ENCODE measurements at places on chromosomes 1 and 21.

- no peak for DNase-seq
Observed at GRCh38 chr1:32867151-32867550, 3.6 kb downstream of the FNDC5 start.

DNA sequence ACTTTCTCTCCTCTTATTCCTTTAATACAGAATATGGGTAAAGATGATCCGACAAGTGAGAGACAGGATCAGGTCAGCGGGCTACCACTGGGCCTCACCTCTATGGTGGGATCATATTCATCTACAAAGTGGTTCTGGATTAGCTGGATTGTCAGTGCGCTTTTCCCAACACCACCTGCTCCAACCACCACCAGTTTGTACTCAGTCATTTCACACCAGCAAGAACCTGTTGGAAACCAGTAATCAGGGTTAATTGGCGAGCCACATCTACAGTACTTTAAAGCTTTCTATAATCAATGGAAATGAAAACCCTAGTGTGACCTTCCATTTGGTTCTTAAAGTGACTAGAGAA is 643 bp downstream of the NRAS start:
- no peak for DNase-seq

GRCh38 chr1:6247651-6248050 is 3.7 kb downstream of the HES3 start:
- no peak for DNase-seq

DNA sequence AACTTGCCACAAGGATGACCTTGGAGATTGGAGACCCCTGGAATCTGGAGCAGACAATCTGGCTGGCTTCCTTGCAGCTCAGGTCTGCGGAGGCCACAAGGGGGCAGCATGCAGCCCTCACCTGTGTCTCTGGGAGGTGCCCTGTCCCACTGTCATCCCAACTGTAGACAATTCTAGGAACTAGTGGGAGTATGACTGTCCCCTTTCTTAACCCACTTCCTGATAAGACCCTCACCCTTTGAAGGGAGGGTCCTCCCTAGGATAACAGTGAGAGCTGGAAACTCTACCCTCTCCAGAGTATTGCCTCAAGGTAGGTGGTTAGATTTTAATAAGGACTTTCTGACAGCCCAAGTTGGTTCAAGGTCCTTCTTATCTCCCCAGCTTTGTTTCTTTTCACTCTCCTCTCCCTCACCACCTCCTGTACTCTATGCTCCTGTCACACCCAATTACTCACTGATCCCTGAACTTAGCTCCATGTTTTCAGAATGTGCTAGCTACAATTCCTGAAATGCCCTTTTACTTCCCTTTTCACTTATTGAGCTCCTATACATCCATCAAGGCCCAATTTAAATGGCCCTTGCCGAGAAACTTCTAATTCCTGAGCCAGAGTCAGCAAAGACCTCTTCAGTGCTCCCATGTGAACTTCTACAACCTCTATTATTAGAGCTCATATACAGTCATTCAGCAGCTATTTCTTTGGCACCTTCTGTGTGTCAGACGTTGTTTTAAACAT is 9.2 kb upstream of the KCNQ4 start:
- no peak for DNase-seq

DNA sequence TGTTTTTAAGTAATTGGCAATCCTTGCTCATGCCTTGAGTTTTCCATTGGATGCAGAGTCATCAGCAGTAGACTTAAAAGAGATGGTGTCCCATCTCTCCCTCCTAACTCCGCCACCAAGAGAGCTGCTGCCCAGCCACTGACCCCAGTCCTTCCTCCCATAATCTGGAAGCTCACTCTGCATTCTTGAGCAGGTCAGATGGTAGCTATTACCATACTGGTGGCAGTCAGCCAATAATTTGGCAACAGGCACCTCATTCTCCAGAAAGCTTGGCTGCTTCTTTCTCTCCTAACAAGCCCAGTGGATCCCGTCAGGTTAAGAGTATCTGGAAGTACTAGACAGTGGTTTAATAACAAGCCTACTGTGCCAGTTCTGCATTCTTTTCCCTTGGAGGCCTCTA is 272.1 kb downstream of the ZNF648 start:
- no peak for DNase-seq

GRCh38 chr21:41598561-41599431 is 90.8 kb upstream of the TMPRSS2 start:
- no peak for DNase-seq

- no peak for DNase-seq
Observed at GRCh38 chr1:17567582-17567981, 28.1 kb downstream of the ARHGEF10L start.

DNA sequence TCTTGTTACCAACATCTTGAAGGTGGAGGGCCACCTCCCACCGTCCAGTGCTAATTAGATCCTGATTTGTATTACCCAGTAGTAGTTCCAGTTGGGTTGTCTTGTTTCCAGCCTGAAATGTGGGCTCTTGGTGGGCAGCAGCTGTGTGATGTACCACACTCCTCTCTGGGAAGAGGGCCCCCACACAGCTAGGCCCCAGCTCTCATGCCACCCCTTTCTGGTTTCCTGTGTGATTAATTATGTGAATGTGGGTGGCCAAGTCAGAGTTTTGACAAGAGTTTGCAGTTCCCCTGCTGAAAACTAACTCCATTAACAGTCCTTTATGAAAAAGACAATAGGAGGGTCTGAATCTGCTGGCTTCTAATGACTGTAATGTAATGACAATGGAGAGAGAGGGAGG is 3.8 kb downstream of the HMGB4 start:
- DNase-seq, result no peak

- no peak for DNase-seq
Observed at GRCh38 chr1:115524236-115524635, 117.5 kb upstream of the VANGL1 start.

DNA sequence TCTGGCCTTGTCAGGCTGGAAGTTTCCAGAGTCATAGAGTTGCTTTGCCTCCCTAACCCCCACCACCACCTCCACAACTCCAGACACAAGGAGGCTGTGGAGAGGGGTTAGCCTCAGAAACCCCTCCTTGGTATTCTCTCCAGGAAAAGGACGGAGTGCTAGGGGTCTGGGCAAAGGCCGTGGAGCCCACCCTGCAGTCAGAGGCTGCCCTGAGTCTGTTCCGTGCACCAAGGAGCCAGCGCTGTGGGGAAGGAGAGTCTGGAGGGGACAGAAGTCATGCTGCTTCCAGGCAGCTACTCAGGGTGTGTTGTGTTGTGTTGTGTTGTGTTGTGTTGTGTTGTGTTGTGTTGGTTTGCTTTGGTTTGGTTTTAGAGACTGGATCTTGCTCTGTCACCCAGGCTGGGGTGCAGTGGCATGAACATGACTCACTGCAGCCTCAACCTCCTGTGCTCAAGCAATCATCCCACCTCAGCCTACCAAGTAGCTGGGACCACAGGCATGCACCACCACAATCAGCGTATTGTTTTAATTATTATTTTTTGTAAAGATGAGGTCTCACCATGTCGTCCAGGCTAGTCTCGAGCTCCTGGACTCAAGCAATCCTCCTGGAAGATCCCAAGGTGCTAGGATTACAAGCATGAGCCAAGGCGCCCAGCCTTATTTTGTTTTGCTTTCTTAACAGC is 122.2 kb upstream of the TMEM51 start:
- DNase-seq, result no peak

- DNase-seq, result no peak
Observed at GRCh38 chr1:62746086-62746808, 37.7 kb upstream of the ATG4C start.

GRCh38 chr1:36157115-36157903 is 1.3 kb downstream of the MAP7D1 start:
- DNase-seq, result no peak

- no peak for DNase-seq
Observed at GRCh38 chr21:45485686-45486442, 56.4 kb downstream of the SLC19A1 start.

GRCh38 chr1:161128591-161129420 is 3.7 kb downstream of the DEDD start:
- DNase-seq, result no peak

DNA sequence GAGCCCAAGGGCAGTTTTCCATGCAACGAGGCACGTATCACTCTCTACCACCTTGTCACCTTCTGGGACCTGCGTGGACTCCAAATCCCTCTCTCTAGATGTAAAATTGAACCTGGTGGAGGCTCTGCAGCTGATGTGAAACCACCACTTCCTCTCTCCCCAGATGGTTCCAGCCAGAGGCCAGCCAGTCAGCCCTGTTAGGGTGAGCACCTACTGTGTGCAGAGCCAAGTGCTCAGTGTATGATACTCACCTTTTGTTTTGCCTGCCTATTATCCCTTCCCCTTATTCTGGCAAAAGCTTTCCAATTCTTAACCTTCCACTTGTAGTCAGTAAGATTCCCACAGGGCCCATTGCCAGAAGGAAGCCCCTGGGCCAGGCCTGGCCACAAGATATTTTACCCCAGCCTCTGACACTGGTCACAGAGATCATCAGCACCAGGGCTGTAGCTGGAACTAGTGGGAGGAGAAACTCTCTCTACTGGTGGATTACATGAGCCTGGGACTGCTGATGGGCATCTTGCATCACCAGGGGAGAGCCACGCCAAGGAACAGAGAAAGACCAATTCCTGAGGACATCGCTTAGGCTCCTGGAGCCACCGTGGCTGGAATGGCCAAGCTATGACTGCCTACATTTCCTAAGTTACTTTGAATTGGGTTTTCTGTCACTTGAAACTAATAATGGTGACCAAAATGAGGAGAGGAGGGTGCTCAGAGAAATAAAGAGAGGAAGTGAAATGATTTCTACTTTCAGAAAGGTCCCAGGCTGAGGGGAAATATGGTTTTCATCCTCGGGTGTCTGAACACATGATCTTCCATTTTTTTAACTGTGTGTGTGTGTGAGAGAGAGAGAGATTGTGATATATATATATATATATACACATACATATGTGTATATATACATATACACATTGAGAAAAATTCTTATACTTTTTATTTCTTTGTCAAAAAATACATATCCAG is 26.6 kb upstream of the RD3 start:
- no peak for DNase-seq

- no peak for DNase-seq
Observed at GRCh38 chr1:12164210-12164609, 2.6 kb upstream of the TNFRSF1B start.

DNA sequence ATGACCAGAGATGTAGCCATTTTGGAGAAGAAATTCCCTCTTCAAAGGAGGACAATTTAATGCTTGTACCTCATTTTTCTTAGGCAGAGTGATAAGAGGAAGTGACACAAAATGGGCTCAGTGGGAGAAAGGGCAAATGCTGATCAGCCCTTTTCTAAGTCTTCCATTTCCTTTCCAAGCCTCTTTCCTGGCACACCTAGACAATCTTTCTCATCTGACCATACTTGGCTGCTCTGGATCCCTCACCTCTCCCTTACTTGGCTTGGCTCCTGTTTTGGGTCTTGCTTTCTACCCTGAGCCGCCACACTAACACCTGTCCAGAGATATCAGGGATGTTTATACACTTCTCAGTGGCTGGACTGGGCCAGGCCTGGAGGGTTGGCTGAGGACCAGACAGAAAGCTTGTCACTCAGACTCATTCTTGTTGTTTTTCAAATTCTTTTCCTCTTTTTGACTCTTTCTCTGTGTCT is 13.1 kb downstream of the TXNIP start:
- no peak for DNase-seq

- no peak for DNase-seq
Observed at GRCh38 chr1:17207966-17208418, 3.1 kb downstream of the PADI1 start.

GRCh38 chr1:44422161-44422560 is 17.1 kb downstream of the RNF220 start:
- DNase-seq, result no peak

DNA sequence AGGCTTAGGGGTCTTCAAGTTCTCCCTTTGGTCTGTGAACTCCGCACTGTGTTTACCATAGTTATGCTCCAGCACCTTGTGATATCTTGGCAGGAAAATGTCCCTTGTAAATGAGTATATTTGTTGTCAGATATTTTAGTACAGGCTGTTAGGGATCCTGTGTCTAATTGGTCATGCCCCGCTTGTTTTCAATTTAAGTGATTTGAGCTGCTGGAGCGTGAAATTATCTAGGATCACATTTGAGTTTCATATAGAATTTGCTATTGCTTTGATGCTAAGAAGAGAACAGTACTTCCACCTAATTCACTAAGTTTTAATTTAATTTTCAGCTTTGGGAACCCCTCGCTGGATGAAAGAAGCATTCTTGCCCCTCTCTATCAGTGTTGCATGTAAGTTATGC is 15.4 kb upstream of the TOR3A start:
- DNase-seq, result no peak

DNA sequence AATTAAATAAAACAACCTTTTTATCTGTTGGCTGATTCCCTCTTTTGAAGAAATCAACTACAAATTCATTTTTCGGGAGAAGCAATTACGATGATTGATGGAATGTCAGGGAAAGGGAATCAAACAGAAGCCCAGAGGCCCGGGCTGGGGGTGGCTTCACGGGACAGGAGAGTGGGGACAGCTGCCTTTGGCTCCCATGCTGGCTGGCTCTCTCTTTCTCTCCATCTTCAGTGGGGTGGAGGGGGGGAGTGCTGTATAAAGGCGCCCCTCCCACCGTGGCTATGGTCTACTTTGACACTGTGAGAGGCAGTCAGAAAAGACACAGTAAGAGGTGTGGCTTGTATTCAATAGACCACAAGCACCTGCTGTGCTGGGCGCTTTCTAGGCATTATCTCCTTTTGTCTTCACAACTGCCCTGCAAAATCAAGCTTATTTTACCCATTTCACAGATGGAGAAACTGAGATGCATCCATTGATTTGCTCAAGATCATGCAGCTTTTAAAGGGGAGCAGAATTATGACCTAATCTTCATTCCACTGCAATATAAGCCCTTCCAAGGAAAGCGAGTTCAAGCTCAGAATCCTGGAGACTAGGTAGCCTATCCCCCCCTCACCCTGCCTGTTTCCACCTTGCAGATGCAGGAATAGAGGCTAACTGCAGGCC is 92.9 kb downstream of the GRIK3 start:
- no peak for DNase-seq

DNA sequence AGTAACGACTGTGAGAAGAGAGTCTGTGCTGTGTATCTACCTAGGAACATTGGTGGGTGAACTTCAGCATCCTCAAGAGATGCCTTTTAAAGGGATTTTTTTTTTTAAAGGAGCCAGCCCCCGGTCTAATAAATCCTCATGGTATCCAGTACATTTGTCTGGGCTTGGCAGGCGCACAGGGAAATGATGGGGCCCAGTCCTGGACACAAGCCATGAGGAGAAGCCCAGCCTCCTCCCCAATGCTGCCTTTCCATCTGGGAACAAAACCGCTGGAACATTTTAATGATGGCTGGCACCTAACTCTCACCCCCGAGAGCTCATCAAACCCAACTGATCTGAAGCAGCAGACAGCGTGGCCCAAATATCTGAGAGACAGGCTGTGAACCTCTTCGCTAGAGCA is 64.2 kb downstream of the ACOT7 start:
- DNase-seq, result no peak

DNA sequence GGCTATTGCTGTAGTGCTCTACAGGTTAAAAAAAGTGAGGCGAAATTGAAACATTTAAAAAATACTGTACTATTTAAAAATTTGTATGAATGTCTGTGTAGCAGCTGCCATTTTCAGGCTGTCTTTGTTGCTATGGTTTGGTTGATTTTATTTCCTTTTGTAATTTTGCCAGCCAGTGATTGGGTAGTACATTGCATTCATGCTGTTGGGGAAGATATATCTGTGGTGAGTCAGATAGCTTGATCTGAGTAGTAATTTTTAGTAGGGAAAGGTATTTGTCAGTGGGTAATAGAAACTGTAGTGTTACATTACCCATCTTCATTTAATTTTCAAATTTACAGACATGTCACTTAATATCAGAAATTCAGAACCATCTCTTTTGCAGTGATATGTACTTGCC is 15.0 kb downstream of the NFIA start:
- DNase-seq, result no peak

Data from NCI-H1930 (cell line).